Stimulated activated CD8-positive, alpha-beta memory T cell treated with anti-CD3 and anti-CD28 coated beads, Interleukin-7, amount 100 ng/mL, for 1 hour (primary cell): ENCODE measurements at places on chromosomes 5 and 9.

GRCh38 chr5:74722271-74722670, 37.2 kb downstream of the HEXB start:
- DNase-seq, result no peak

DNA sequence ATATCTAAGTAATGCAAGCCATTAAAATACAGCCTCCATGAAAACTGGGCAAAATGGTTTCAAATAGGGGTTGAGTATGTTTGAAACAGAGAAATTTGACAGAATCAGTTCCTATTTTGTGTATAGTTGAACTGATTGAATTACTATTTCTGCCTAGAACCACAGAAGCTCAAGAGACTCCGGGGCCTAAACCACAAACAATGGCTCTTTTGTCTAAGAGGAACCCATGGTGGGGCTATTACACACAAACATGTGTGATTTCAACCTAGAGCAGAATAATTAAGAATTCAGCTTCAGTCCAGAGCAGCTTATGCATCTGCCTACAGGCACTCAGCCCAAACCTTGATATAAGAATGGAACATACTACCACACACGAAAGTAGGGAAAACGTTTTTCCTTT, 171.2 kb upstream of the MPDZ start:
- no peak for DNase-seq

DNA sequence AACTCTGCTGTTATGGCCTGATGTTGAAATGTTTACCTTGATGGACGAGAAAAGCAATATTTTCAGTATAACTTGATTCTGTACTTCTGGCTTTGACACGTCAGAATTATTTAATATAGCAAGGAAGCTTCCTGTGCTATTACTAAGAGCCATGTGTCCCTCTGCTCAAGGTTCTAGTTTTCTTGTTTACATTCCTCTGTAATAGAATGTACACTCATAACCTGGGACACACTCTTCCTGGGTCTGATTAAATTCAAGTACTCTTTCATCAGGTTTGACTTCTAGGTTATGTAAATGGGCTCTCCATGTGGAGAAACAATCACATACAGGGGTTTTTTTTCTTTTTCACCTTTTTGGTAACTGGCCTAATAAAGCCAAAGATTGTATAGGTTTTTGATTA, 33.1 kb downstream of the GTF3C4 start:
- DNase-seq, result no peak

- no peak for DNase-seq
These were observed 1.7 kb upstream of the PTPN3 start for GRCh38 chr9:109499631-109500410.

DNA sequence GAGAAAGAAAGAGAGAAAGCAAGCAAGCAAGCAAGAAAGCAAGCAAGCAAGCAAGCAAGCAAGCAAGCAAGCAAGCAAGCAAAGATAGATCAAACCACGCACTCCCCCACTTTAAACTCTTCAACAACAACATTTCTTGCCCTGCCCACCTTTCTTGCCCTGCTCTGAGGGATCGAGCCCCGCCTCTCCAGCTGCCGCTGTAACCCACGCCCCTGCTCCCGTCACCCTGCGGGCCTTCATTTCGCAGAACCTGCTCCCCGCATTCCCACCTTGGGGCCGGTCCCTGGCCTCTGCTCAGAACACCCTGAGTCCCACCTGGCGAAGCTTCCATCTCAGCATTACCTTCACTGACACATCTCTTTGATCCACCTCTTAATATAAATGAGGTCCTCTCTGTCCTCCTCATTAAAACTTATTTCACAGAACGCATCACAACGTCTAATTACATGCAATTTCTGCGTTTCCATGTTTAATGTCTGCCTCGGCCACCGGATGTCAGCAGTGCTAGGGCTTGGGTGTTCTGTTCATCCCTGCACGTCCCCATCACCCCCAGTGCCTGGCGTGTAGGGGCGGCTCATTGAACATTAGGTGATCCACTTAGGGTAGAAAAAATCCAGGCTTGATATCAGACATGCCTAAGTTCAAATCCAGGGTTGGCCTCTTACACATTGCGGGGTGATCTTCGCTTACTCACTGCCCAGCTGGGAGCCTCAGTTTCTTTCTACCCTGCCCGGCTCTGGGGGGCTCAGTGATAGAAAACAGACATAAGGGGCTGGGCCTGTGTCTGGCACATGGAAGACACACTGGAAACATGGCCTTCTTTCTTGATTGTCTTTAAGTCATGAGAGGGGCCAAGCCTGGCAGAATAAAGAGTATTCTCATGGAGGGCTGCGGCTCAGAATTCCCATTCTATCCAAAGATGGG, 187.6 kb downstream of the DAB2IP start:
- no peak for DNase-seq

- DNase-seq, result no peak
These were observed 462.1 kb upstream of the GRAMD2B start for GRCh38 chr5:125961150-125961549.

GRCh38 chr5:43046474-43046873, 6.4 kb upstream of the ANXA2R start:
- no peak for DNase-seq

GRCh38 chr9:21669701-21670100, 132.7 kb upstream of the MTAP start:
- DNase-seq, result no peak

- DNase-seq, result no peak
These were observed 7.2 kb downstream of the CYSTM1 start for GRCh38 chr5:140182075-140182711.

- DNase-seq, result no peak
These were observed 22.4 kb downstream of the GLRA1 start for GRCh38 chr5:151902215-151902614.

- DNase-seq, result no peak
These were observed 414.5 kb upstream of the ZNF608 start for GRCh38 chr5:125160787-125161502.

DNA sequence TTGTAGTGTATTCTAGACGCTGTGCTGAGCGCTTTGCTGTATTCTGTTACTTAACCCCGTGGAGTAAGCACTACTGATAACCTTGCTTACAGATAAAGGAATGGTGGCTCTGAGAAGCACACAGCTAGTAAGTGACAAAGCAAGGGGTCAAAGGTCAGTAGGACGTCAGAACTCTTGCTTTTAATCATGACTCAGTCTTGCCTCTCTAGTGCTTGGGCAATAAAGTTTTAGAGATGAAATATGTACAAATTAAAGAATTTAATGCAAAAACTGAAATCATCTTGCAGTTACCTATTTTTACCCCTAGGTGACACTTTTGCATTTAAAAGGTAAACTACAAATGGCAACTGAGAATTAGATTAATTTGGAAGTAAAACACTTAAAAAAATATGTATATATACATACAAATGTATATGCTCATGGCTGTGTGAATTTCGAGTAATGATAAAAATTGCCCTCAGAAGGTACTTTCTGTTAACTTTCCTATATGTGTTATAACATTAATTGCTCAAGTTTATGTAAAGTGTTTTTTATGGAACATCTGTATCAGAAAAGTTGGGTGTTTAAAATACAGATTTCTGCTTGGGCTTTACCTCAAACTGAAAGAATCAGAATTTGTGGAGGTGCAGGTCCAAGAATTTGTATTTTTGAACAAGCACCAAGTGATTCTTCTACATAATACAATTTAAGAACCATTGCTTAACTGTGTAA, 175.1 kb upstream of the DAB2 start:
- DNase-seq, result no peak

DNA sequence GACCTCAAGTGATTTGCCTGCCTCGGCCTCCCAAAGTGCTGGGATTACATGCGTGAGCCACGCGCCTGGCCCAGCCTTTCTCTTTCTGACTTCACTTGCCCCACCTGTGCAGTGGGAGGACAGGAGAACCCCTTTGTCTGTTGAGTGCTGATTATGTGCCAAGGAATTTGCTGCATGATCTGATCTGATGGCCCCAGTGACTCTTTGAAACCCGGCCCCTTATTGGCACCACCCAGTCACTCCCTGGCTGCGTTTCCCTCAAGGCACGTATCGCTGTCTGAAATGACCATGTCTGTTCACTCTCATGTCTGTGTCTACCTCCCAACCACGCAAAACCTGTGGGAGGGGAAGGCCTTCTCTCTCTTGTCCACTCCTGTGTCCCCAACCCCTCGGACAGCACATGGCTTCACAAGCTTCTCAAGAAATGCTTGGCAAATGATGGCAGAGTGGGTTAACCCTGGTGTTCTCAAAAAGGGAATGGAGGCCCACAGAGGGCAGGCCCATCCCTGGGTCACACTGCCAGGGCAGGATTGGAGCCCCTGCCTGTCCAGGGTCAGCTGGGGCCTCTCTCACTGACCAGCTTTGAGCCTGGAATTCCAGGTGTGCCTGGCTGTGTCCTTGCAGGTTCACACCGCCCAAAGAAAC, 21.9 kb downstream of the NEK6 start:
- DNase-seq, result no peak

DNA sequence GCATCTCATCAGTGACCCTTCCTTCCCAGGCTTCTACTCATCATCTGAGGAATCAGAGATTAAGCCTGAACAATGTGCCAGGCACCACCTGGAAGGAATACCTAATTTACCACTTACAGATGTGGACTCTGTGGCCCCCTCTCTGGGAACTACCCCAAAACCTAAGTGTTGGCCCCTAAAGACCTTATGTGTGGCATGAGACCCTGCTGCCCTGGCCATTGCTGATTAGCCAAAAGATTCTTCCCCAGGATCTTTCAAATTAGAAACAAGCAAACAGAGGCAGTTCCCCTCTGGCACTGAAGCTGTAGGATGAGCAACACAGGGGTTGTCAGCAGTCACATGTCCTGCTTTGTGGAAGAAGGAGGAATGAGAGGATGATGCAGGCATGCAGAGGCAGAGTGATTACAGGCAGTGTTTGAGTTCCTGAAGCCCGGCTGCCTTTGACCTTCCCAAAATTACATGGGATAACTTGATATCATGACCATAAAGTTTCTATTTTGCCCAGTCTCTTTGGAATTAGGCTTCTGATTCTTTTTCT, 10.6 kb downstream of the SPINK4 start:
- DNase-seq, result no peak

DNA sequence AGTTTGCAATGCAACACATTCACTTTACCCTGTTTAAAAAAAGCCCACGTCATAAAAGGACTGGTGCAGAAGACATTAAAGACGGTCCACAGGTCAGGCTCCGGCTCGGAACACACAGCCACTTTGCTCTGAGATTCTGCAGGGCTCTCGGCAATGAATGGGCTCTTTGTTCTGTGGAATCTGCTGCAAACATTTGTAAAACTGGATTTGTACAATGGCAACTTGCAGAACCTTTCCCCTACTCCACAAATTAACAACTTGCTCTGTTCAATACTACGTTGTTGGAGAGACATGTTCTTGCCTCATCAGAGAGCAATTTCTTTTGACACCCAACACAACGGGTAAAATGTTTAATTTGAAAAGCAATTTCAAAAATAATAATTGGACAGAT, 13.0 kb upstream of the NR5A1 start:
- DNase-seq, result no peak

- DNase-seq, result no peak
These were observed 1030.0 kb downstream of the CDH12 start for GRCh38 chr5:21823076-21823574.

- DNase-seq, result no peak
These were observed 46.8 kb downstream of the CYLC2 start for GRCh38 chr9:103041961-103042360.

GRCh38 chr5:165448753-165449152, 1943.3 kb downstream of the MAT2B start:
- no peak for DNase-seq

DNA sequence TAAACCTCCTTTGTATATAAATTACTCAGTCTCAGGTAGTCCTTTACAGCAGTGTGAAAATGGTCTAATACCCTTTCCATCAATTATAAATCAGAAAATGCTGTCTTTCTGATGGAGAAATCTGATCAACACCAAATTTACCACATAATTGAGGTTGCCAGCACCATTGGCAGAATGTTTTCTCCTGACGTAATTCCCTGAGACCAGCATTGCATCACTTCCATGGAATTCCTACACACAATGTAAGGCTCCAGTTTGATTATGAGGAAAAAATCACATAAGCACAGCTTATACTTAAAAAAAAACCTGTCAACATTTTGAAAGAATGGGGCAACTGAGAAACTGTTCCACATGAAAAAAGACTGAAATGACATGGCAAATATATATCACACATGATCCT, 618.7 kb upstream of the CDH6 start:
- no peak for DNase-seq

DNA sequence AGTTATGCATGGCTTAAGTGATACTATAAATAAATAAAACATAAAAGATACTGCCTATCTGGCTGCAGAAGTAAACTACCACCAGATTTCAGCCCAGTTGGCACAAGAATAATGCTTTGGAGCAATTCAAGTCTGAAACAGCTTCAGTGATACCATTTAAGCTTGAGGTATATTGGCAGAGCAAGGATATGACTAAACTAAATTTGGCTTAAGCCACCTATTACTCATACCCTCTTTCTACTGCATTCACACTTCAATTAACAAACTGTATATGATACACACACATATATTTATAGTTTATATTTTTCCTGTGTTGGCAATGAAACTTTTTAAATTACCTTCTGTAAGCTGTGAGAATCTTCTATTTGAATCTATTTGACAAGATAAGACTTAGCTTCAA, 431.9 kb downstream of the ANXA1 start:
- no peak for DNase-seq

GRCh38 chr9:995781-996180, 19.3 kb downstream of the DMRT3 start:
- DNase-seq, result no peak

DNA sequence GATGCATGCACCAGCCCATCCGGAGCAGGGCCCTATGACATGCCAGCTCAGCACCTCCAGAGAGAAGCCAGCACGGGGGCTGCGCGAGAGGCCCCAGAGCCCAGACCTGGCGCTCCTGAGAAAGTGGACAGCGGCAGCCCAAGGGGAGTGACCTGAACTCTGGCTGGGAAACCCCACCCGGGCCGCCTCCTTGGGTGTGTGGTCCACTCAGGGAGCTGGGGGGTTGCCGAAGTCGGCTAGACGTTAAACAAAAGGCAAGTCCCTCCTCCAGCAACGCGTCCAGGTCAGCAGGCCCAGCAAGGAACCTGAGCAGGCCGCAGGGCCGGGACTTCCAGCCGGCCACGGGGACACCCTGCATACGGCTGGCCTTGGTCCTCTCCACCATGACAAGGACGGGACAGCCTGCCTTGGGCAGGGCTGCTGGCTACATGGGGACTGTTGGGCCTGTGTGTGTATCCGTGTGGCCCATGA, 35.7 kb downstream of the NACC2 start:
- no peak for DNase-seq

GRCh38 chr5:151483647-151484046, 36.2 kb downstream of the SLC36A1 start:
- DNase-seq, result no peak

GRCh38 chr9:76200315-76200714, 193.9 kb downstream of the RFK start:
- DNase-seq, result no peak

GRCh38 chr5:25005431-25005830, 360.7 kb upstream of the CDH10 start:
- DNase-seq, result no peak

GRCh38 chr5:90506221-90506620, 23.2 kb downstream of the LYSMD3 start:
- DNase-seq, result no peak

- DNase-seq, result no peak
These were observed 34.3 kb upstream of the CRHBP start for GRCh38 chr5:76918539-76918938.
